ENCODE measurements at places on chromosomes 4 and X.

- no peak for DNase-seq
Measured at GRCh38 chr4:158767451-158767850, 1.4 kb upstream of the FNIP2 start.

DNA sequence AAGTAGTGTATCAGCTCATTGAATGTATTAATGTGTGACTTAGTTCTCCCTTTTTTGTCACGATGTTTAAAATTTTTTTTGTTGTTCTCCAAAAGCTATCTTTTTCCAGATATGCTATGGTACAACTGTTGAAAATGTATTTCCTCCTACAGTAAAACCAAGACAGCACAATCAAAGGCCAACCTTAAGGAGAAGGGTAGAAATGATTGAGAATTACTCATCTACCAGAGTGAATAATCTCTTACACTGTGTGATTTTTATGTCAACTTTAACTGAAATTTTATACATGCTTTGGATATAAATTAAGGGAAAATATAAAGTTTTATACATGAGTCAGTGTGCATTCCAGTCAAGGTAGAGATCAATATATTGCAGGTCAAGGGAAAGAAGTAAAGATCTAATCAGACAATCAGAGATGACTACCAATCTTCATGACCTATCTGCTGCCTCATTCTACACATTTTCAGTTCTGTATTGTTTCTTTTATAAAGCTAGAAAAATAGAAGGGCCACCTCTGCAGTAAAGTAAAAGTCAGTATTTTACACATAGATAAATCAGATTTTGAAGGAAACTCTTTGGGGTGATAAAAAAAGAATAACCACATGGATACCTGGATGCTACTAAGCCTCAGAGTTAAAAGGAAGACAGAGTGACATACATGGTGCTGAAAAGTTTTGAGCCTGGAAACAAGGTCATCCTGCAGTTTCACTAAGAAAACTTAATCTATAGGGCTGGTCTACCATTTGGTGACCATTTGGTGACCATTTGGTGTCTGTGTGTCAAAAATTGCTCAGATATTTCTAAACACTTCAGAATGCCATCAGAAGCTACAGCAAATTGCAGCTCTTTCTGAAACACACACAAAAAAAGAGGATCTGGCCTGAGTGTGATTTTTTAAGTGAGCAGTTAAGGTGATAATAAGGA lies 1.6 kb downstream of the FAM13A start:
- DNase-seq, result no peak

- no peak for DNase-seq
Measured at GRCh38 chr4:37243051-37243450, 1.5 kb upstream of the NWD2 start.

DNA sequence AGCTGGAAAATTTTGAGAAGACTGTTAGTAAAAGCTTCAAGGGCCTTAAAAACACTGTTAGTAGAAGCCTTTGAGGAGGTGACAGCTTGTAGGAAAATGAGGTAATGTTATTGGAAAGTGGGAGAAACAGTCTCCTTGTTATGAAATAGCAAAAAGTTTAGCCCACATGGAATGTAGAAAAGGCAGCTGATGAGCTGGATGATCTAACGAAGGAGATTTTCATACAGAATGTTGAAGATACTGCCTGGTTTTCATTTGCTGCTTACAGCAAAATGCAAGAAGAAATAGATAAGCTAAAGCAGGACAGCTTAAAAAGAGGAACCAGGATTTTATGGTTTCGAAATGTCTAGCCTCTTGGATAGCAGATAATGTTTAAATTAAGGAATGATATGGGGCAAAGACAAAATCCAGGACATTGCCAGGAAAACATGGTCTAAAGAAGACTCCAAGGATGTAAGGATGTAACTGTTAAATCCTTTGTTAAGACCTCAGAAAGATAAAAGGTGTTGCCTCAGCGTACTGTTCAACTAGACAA lies 10.2 kb upstream of the STBD1 start:
- DNase-seq, result no peak

- DNase-seq, result no peak
Measured at GRCh38 chr4:55547466-55547770, 709 bp upstream of the CLOCK start.

DNA sequence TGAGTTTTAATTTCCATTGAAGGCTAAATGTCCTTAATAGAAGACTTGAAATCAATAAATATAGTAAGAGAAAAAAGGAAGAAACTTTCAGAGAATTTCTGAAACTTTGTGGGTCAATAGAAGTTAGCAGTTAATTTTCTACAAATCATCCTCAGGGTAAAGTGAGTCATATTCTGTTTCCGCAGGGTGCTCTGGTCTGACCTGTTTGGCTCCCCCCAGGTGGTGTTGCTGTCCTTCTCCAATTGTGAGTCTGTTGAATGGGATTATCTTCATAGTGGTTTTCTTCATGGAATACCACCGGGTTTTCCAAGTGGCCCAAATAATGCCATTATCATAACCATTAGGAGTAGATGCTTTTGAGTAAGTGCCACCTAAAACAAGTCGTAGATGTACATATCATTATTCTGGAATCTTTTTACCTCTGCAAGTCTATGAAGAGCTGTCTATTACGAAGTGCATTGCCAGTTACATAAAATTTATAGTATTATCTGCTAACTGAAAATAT lies 7.7 kb downstream of the FGG start:
- DNase-seq, result no peak

- DNase-seq, result no peak
Measured at GRCh38 chr4:1399508-1400190, 6.6 kb downstream of the NKX1-1 start.

GRCh38 chrX:78383594-78383993 lies 56.2 kb upstream of the CYSLTR1 start:
- DNase-seq, result no peak

- DNase-seq, result no peak
Measured at GRCh38 chr4:74133786-74134499, 24.0 kb upstream of the MTHFD2L start.

DNA sequence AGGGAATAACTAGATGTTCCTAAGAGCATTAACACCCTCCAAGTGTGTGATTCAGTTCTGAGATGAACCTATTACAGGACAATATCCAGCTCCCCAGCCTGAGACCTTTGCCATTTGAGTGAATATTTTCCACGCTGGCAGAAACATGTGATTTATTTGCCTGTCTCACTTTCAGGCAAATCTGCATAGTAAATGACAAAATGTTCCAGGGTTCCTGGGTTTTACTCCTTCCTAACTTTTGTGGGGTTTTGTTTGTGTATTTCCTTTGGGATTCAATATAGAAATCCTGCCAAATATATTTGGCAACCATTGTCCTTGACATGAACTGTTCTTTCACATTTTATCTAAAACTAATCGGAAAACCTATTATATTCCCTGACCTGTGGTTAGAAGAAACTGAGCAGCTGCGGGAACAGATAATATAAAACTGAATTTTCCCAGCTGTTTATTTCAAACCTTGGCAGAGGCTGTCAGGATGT lies 12.5 kb downstream of the F8 start:
- no peak for DNase-seq

DNA sequence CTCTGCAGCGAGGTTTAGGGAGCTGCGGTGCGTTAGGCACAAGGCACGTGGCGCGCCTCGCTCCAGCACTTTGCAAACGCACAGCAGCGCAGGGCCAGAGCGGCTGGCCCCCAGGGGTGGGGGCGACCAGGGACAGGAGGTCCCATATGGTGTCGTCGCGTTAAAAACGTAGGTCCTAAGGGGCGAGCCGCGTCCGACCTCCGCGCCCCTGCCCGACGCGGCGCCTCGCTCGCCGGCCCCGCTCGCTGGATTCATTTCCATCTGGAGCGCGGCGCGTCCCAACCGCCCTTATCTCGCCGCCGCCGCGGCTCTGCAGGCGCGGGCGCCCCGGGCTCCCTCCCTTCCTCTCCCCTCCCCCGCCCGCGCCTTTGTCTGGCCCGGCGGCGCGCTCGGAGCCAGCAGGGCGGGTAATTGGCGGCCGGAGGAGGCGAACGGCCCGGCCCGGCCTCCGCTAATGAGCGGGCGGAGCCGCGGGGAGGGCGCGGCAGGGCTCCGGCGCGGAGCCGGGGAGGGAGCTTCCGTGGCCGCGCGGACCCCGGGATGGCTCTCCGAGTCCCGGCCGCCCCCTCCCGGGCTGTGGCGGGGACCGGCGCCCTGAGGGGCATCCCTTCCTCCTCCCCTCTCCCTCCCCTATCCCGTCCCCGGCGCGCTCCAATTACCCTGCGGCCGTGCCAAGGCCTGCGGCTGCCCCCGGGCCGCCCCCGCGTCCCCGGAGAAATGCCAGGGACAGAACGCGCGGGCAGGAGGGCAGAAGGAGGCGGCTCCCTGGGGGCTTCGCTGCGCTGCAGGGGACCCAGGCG lies 409.0 kb downstream of the BCOR start:
- DNase-seq, result no peak

DNA sequence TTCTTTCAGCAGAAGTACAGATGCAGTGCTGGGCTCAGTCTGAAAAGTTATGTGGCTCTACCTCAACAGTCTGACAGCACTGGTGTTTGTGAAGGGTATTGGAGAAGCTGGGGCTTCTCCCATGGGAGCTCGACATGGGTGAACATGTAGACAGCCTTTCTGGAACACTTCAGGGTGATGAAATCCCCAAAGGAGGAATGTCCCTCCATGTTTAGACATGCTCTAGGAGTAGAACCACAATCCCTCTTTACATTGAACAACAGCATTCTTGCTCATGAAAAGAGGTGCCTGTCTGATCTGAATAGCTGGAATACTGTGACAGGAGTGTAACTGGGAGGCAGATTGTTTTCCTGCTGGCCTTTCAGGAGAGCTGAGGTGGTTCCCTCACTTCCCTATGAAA lies 53.8 kb upstream of the NAP1L2 start:
- DNase-seq, result no peak

DNA sequence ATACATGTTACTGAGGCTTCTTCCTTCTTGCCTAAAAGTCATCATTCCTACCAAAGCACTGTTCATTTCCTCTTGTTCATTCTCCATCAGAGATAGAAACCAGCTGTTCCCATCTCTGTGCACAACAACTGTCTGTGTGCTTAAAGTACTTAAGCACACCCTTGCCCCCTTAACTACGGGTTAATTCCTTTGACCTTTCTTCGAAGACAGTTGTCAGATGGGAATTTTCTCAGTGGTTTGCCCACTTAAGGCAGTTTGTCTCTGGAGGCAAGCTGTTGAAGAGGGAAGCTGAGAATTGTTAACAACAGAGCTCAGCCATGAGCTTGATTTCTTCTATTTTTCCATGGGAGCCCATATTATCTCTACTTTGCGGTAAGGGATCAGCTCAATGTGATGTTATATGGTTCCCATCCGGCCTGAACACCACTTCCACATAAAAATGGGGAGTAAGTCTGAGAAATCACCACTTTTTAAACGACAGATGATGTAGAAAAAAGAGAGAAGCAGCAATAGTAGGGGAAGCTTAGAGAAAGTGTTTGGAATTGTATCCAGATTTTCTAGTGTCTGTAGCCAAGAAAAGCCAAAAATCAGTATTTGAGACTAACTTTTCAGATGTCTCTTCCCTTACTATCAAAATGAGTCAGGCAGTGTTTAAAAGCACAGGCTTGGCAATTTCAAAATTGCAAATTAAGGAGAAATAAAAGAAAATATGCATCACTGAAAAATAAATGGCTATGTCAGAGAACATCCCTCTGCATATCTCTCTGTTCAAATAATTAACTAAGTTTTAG lies 194.4 kb downstream of the SLIT2 start:
- DNase-seq, result no peak

- DNase-seq, result no peak
Measured at GRCh38 chr4:170386971-170387370, 297.2 kb upstream of the AADAT start.

- DNase-seq, result no peak
Measured at GRCh38 chrX:97985096-97985495, 1101.4 kb downstream of the RPA4 start.

GRCh38 chrX:153339662-153340061 lies 5.7 kb downstream of the ZNF275 start:
- no peak for DNase-seq

DNA sequence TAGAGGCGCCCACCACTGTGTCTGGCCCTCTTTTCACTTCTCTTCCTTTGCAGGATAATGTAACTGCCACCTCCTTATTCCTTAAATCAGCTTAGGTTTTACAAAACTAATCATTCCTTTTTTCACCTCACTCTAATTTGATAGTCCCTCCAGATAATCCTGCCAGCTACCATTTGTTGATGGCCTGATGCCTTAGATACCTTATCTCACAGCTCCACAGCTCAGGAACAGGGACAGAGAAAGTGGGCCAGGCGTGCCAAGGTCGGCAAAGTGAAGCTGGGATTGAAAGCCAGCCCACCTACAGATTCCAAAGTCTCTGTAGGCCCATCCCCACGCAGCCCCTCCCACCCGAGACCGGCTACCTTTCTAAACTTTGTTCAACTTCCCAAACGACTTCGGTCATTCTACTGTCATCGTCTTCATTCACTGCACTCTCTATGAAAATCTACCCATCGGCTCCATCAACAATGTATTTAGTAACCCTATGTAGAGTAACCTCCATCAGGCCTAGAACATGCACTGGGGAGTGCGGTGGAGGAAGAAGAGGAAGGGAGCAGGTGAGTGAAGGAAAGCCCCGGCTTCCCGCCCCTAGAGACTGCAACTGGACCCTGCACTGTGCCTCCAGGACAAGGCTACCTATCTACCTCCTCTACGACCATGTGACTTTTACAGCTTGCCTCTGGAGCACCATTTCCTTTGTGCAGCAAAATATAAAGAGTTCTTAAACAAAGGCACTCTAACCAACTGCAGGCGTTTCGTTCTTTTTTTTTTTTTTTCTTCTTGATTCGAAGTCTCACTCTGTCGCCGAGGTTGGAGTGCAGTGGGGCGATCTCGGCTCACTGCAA lies 1.5 kb downstream of the CASP6 start:
- DNase-seq, result no peak

DNA sequence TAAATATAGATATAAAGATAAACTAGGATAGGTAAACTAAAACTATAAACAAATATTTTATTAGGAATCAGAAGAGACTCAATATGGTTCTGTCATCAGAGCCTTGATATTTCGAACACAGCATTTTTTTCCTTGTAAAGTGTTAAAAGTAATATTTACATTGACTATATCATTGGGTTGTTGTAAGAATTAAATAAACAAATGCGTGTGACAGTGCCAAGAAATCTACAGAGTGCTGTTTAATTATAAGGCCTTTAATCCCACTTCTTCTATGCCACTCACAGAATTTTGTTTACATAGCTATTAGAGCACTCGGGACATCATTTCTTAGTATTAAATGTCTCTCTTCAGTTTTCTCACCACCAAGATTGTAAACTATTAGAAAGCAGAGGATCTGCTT lies 807.4 kb downstream of the FSTL5 start:
- DNase-seq, result no peak

DNA sequence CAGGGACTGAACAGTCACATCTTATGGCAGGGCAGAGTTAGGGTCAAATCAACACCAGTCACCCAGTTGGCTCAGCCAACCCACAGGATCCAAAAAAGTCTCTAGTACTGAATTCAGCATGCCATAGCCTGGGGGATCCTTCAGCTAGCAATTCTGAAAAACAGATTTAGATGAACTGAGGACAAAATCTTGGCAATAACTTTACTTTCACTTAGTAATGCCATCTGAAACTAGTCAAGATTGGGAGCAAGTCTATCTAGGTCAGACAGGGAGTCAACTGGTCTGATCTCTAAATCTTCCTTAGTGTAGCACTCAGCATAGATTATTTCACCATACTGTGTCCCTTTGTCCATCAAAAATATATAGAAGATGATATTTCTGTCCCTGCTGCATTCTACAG lies 76.0 kb downstream of the HHIP start:
- DNase-seq, result no peak

All from activated CD8-positive, alpha-beta memory T cell treated with anti-CD3 and anti-CD28 coated beads for 48 hours (primary cell).